ENCODE measurements at places on chromosomes 2 and 18. TPM values are rescaled to one million over a fixed set of nuclear protein-coding genes. Genes with fewer than 3 reads are reported as not detected.

VAMP8 gene
- 149 TPM for total RNA-seq

CXCR1 gene
- total RNA-seq: 1.1 TPM

LRPPRC gene
- total RNA-seq: 77.6 TPM

- no peak overlapping the region for H3K4me3 ChIP-seq
- no peaks in the 10 kb centered on the region for H3K36me3 ChIP-seq
- no peak for DNase-seq
- H3K4me1 ChIP-seq: no peaks in the 10 kb centered on the region
- no peak overlapping the region for H3K27ac ChIP-seq
Measured at GRCh38 chr2:216596236-216596979, 36.8 kb upstream of the IGFBP2 start.

DNA sequence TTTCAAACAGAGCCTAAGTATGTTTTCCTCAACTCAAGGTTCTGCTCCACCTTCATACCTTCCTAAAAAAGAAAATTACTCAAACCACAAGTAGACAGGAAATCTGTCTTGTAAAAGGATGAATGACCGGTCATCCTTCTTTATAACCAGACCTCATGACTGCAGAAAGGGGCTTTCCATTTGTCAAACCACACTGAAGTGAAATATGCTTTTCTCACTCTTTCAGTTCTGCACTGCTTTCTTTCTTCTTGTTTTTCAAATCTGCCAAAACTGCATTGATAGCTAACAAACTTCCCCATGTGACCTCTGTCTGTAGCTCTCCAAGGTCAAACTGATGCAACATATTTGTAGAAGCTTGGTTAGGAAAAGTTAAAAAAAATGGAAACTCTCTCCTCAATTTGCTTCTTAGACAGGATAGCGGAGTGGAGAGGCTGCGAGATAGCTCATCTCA, 308.9 kb upstream of the CCDC68 start:
- no peak overlapping the region for H3K27ac ChIP-seq
- peaks cover 4% of the 10 kb centered on the region for H3K27me3 ChIP-seq
- H3K36me3 ChIP-seq: no peaks in the 10 kb centered on the region
- DNase-seq: no peak
- no peaks in the 10 kb centered on the region for H3K4me1 ChIP-seq
- no peak overlapping the region for H3K4me3 ChIP-seq

DNA sequence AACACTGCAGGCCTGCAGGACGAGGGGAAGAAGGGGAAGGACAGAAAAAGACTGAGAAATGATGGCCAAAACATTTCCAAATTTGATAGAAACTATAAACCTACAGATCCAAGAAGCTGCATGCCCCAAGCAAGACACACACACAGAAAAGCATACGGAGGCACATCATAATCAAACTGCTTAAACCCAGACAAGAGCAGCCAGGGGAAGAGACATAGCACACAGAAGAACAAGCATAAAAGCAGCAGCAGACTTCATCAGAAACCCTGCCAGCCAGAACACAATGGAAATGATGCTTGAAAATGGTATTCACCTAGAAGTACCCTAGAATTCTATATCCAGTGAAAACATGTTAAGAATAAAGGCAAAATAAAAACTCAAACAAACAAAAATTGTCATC, 57.2 kb upstream of the RNU4ATAC start:
- H3K27ac ChIP-seq: no peak overlapping the region
- H3K4me3 ChIP-seq: no peak overlapping the region
- no peaks in the 10 kb centered on the region for H3K27me3 ChIP-seq

DNA sequence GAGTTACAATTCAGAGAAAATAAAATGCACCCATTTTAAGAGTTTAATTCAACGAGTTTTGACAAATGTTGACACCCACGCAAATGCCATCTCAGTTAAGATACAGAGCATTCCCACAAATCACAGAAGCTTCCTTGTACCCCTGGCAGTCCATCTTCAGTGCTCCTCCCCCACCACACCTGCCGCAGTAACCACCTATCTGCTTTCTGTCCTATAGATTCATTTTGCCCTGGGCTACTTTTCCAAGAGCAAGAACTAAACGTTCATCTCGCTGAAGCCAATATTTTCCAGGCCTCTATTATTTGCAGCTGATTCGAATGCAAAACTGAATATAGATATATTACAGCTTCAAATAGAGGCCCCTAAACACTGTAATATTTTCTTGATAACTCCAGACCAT, 13.4 kb upstream of the HPCAL1 start:
- DNase-seq: no peak
- no peaks in the 10 kb centered on the region for H3K4me1 ChIP-seq
- H3K36me3 ChIP-seq: no peaks in the 10 kb centered on the region
- H3K27ac ChIP-seq: no peak overlapping the region
- H3K27me3 ChIP-seq: peaks cover 5% of the 10 kb centered on the region
- no peak overlapping the region for H3K4me3 ChIP-seq

DNA sequence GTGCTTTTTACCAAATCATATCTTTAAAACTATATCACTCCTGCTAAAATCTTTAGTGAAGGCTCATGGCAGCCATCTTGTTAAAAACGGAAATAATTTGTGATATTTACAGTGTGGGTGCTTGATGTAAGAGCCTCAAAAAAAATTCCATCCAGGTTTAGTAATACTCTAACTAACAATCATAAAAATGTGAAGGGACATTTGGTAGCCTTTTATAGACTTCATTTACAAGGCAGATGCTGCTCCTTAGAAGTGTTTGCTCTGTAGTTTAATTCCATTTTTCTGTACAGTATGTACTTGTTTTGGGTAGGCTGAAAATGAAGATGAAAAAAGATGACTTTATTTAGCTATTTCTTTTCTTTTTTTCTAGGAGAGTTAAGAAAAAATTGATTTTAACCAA, 525.0 kb downstream of the ZEB2 start:
- no peak for DNase-seq
- H3K27me3 ChIP-seq: no peaks in the 10 kb centered on the region

DNA sequence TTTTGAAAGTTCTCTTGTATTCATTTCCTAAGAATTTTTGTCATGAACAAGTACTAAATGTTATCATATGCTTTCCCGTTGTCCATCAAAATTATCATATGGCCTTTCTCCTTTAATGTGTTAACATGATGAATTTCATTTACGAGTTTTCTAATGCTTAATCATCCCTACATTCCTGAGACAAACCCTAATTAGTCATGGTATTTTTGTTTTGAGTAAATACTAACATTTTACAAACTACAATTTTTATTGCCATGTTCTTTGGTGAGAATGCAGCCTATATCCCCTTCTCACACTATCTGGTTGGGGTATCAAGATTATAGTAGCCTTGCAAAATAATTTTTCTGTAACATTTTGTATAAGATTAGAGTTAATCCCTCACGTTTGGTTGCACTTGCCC, 14.5 kb downstream of the SMAD2 start:
- H3K4me3 ChIP-seq: no peak overlapping the region
- DNase-seq: no peak
- no peaks in the 10 kb centered on the region for H3K27me3 ChIP-seq
- peaks cover 35% of the 10 kb centered on the region for H3K36me3 ChIP-seq
- no peak overlapping the region for H3K27ac ChIP-seq

GRCh38 chr18:59249199-59249774, 24.0 kb downstream of the RAX start:
- no peaks in the 10 kb centered on the region for H3K36me3 ChIP-seq
- H3K4me1 ChIP-seq: no peaks in the 10 kb centered on the region
- no peak overlapping the region for H3K4me3 ChIP-seq
- peaks cover 40% of the 10 kb centered on the region for H3K27me3 ChIP-seq

Measured in activated CD4-positive, alpha-beta T cell treated with anti-CD3 and anti-CD28 coated beads, Interleukin-2, amount 10 ng/mL, durations not matched to agents 7 days and 5 days (primary cell).